ENCODE measurements at places on chromosomes 5 and 9. TPM values are rescaled to one million over a fixed set of nuclear protein-coding genes. Genes with fewer than 3 reads are reported as not detected.

DNA sequence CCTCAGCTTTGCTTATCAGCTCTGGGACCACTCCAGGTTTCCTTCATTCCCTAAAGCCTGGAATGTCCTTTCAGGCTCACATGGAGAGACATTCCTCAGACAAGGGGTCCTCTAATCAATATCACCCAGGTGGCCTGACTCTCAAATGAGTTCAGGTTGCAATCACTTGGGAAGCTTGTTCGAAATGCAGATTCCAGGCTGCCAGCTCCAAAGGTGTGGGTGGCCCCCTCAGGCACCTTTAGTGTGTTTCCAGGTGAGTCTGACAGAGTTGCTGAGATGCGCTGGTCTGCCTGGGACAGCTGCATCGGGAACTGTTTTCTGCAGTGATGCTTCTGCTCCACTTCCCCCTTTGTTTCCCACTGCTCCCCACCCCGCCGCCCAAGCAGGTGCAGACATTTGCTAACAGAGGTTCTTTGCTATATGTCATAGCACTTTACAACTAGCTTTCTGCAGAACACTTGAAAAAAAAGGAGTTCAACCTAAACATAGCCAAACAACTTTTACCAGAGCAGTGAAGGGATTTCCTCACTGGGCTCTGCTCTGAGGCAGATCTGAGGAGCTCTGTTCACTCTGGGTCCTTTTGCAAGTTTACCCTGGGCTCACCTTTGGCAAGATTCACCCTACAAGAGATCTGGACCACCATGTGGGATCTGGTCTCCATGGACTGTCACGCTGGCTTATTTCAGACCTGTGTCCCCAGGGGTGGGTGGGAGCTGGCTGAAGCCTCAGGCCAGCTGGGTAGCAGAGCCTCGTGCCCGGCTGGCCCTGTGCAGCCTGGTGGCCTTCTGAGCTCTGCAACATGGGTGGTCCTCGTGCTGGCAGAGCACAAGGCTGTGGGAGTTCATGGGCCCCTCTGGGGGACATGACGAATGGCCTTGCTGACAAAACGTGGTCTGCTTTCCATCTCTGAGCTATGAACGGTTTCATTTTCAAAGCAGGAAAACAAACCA, 539.6 kb downstream of the CCDC171 start:
- DNase-seq, result peak; percentile 20

The PCDH12 gene
- 6.2 TPM for polyA plus RNA-seq

- DNase-seq, result no peak
Measured at GRCh38 chr9:125532412-125532811, 174.6 kb downstream of the MAPKAP1 start.

GRCh38 chr9:97853844-97854695, 1.0 kb downstream of the FOXE1 start:
- DNase-seq, result peak; percentile 48

DNA sequence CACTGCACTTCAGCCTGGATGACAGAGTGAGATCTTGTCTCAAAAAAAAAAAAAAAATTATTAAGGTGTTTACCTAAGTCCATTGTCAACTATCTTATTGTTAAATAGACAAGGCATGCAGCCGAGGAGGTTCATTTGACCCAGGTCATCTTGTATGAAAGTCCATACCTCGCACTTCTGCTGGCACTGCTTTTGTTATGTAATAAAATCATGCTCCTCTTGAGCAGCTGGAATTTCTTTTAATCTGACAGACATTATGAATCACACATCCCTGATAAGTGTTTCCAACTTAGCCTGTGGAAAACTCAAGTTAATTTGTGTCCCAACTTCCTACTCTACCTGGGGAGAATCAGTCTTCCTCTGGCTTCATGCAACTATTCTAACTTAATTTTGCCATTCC, 315.6 kb upstream of the KLF4 start:
- no peak for DNase-seq

DNA sequence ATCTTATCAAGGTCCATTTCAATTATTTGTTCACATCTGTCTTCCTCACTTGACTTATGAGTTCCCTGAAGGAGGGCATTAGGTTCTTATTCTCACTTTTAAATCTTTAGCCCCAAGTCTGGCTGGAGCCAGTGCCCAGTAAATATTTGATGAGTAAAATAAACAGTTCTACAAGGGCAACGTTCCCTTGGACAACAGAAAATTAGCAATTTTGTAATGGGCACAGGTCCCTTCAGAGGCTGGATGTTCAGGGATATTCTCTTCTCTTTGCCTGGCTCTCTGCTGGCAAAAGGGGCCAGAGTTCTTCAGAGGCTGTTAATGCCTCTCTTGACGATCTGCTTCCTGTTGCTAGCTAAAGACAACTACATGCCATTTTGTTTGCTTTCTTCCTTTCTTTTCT, 149.7 kb downstream of the SEMA6A start:
- DNase-seq, result no peak

DNA sequence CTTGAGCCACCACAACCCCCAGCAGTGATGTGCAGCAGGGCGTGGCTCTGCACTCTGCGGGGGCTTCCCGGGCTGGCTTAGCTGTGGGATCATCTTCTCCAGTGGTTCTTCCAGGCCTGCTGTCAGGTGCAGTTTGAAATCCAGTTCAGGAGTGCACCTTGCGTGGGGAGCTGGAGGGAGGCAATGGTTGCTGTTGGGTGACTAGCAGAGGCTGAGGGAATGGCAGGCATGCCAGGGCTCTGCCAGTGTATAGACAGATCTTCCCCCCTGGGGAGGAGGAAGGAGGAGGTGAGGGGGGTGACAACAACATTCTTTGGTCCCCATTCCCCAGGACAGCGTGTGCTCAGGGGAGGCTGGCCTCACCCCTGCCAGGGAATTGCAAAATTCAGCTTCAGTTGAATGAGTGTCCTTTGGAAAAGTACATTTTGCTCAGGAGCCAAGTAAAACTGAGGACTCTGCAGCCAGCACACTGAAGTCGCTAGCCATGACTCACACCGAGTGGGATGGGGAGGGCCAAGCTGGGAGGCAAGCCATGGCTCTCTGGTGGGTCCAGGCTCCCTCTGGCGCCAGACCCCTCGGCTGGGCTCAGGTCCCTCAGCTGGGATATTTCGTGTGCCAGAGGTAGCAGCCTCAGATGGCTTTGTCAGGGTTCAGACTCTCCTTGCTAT, 35.0 kb downstream of the ERGIC1 start:
- no peak for DNase-seq

- DNase-seq, result no peak
Measured at GRCh38 chr5:139880416-139881142, 85.0 kb downstream of the PSD2 start.

DNA sequence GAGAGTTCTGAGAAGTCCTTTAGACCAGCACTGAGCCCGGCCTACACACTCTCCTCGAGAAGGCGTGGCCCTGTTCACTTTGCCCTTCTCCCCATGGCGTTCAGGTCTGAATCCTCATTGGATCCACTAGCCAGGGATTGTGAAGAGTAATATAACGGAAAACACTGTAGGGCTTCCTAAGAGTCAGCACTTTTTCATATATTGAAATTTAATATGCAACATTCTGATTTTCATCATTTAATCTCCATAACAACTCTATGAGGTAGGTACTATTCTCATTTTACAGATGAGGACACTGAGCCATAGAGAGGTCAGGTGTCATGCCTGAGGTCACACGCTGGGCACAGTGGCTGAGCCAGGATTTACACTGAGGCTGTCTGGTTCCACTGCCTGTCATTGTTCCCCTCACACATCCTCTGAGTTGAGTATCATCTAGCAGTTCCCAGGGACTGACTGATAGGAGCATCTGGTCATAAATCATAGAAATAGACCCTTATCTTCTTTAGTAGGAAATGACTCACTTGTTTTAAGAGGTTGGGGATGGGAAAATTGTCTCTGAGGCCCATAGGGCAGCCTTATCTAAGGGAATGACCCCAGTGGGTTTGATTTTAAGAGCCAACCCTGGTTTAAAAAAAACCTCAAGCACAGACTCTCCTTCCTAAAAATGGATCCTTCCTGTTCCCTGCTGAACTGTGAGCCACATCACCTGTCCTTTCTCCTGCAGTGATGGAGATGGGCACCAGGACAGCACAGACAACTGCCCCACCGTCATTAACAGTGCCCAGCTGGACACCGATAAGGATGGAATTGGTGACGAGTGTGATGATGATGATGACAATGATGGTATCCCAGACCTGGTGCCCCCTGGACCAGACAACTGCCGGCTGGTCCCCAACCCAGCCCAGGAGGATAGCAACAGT, 41.2 kb downstream of the THBS4 start:
- no peak for DNase-seq

- no peak for DNase-seq
Measured at GRCh38 chr5:132877938-132878337, 4.5 kb downstream of the LEAP2 start.

The CDH10 gene
- 0.52 TPM for polyA plus RNA-seq

The ABLIM3 gene
- polyA plus RNA-seq, result 7.2 TPM

The F2RL2 gene
- polyA plus RNA-seq, result 5.4 TPM

DNA sequence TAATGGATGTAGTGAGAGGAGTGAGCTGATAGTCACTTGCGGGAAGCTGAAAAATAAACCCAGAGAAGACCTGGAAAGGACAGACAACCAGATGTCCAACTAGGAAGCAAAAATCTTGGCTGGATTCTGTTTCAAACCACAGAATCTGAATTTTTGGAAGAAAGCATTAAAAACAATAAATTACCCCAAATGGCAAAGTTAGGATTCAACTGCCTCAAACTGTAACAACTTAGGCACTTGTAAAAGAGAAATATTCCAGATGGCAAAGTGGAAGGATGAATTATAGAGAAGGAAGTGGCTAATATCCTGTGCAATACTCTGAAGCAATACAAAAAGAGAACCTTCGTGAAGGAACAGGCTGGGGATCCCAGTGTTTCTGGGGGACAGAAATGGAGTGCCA, 46.8 kb upstream of the SLIT3 start:
- no peak for DNase-seq

DNA sequence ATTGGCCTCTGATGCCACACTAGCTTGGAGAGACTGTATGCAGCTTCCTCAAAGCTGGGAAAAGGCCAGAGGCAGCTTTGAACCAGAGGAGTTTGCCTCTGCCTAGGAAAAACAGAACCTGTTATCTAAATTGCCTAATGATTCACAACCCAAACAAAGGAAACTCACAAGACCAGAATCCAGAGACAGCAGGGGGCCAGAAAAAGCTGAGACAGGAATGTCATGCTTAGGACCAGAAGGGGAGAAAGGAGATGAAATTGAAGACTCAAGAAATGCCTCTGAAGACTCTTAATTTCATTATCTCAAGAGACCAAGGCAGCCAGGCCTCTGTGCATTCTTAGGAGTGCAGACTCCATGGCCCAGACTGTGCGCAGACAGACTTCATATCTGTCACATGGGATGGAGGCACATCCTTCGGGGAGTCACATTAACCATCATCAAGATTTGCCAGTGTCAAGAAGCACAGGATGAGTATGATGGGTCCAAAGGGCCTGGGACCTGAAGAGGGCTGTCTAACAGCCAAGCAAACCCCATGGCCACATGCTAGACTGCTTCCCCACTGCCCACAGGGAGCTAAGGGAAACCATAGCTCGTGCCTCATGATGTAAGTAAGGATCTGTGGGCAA, 57.3 kb downstream of the ARSB start:
- no peak for DNase-seq

DNA sequence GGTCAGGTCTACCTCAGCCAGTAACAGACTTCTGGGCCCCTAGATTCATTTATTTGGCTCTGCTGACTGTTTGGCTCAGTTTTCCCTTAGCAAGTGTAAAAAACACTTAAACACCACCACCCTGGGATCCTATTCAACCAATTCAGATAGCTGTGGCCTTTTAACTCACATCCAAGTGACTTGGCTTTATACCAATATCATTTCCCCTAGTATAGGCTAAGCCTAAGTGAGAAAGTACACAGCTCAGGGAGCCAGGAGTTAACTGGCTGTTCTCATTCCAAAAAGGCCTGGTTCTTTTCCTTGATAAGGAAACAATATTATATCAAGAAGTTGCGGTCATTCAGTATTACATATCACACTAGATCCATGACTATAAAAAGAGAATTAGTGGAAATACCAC, 163.5 kb downstream of the ARL15 start:
- no peak for DNase-seq

- DNase-seq, result peak; percentile 28
Measured at GRCh38 chr5:103475629-103476240, 86.9 kb downstream of the NUDT12 start.

The ANGPTL2 gene
- 15.5 TPM for polyA plus RNA-seq

Measured in large intestine (tissue), 12 donors.